ENCODE measurements at places on chromosomes 7 and 10.

GRCh38 chr10:25103703-25104102, 71.1 kb upstream of the GPR158 start:
- no peaks in the 10 kb centered on the region for H3K4me1 ChIP-seq
- H3K4me3 ChIP-seq, result no peak overlapping the region
- no peaks in the 10 kb centered on the region for H3K36me3 ChIP-seq

DNA sequence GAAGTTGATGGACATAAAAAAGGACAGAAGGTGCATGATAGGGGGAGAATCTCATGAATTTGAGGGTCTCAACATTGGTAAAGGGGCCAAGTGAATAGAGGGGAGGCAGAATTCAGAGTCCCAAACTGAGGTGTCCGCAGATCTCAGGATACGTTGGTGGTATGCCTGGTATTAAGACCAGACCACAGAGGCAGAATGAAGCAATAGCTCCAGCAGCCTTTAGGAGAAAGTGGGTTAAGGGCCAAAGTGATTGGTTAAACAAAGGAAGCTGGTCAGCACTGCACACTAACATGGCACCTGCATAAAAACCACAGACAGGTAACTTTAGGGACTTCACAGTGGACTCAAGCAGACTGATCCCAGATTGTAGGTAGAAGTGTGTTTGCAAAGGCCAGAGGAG, 37.5 kb downstream of the MEST start:
- H3K4me1 ChIP-seq, result no peaks in the 10 kb centered on the region
- no peak for DNase-seq
- H3K4me3 ChIP-seq, result no peak overlapping the region
- no peaks in the 10 kb centered on the region for H3K27me3 ChIP-seq
- H3K27ac ChIP-seq, result no peak overlapping the region

DNA sequence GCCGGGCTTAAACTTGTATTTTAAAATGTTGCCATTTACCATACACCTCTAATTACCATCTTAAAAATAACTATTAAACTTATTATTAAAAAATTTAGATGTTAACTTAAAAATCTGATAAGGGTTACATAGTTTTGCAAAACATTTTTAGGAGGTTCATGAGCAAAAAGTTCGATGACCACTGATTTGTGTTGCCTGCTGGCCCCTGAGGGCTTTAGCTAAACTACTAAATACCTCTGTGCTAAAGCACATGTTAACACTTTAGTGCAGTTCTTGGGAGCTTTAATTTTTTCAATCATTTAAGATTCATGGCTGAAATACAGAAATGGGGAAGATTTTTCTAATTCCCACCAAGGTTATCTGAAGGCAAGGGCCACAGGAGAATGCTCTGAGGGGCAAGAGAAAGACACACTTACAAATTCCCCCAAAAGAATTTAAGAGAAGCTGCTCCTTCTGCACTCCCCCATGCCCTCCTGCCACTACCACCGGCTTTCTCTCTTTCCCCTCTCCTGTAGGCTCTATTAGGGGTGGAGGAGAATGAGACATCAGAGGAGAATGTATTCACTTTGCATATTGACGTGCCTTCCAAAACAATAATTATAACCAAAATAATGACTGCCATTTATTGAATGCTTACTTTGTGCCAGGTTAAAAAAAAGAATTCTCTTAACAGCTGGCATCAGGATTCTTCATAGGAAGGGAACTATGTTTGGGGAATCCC, 106.2 kb downstream of the RTKN2 start:
- DNase-seq, result no peak
- no peak overlapping the region for H3K27ac ChIP-seq
- no peaks in the 10 kb centered on the region for H3K27me3 ChIP-seq
- peaks cover 16% of the 10 kb centered on the region for H3K4me1 ChIP-seq
- H3K36me3 ChIP-seq, result no peaks in the 10 kb centered on the region

- no peak overlapping the region for H3K4me3 ChIP-seq
- H3K4me1 ChIP-seq, result peaks cover 21% of the 10 kb centered on the region
- H3K27ac ChIP-seq, result peak overlapping the region; percentile 42
- DNase-seq, result no peak
These were observed 60.0 kb upstream of the CYP2C18 start for GRCh38 chr10:94623572-94623971.

DNA sequence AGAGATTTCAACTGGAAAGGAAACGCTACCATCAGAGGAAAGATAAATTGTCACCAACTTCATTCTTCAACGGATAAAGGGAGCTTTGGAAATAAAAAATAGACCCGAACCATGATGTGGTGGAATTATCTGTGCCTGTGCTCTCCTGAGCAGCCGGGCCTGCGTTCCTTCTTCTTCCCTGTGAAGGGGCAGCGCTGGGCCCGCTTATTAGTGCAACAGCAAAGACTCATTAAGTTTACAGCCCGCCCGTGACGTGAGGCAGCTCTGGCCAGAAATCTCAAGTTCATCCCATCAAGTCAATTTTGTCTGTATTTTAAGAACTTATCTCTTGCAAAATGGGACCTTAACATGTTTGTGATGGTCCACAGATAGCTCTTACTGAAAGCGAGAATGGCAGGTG, 193.7 kb downstream of the ADARB2 start:
- H3K27ac ChIP-seq, result no peak overlapping the region
- peaks cover 2% of the 10 kb centered on the region for H3K36me3 ChIP-seq
- DNase-seq, result no peak
- peaks cover 2% of the 10 kb centered on the region for H3K4me1 ChIP-seq
- H3K27me3 ChIP-seq, result peaks cover 6% of the 10 kb centered on the region

GRCh38 chr7:13708670-13709069, 280.8 kb downstream of the ETV1 start:
- H3K4me1 ChIP-seq, result no peaks in the 10 kb centered on the region

Data from progenitor cell of endocrine pancreas (in vitro differentiated cells).